ENCODE measurements at places on chromosomes 5 and 9. TPM values are rescaled to one million over a fixed set of nuclear protein-coding genes. Genes with fewer than 3 reads are reported as not detected.

GLRA1 gene
- not detected for total RNA-seq

SLC45A2 gene
- total RNA-seq = not detected

CATSPER3 gene
- 0.50 TPM for total RNA-seq

ELAVL2 gene
- 16.8 TPM for total RNA-seq

GABRA6 gene
- total RNA-seq = not detected

ANKHD1 gene
- total RNA-seq = 102 TPM

BHMT2 gene
- not detected for total RNA-seq

NEUROG1 gene
- not detected for total RNA-seq

HDHD3 gene
- 10.8 TPM for total RNA-seq

ASPN gene
- not detected for total RNA-seq

MACIR gene
- total RNA-seq = 11.0 TPM

KLF4 gene
- 7.1 TPM for total RNA-seq

CDX1 gene
- total RNA-seq = 0.22 TPM

WDR70 gene
- total RNA-seq = 38.1 TPM

FAM169A gene
- total RNA-seq = 63.1 TPM

ANKRD31 gene
- 0.13 TPM for total RNA-seq

CDH18 gene
- 0.61 TPM for total RNA-seq

DNAH5 gene
- total RNA-seq = 0.50 TPM

TNFSF8 gene
- not detected for total RNA-seq

PPP3R2 gene
- total RNA-seq = not detected

Measured in H9 (cell line).